ENCODE measurements at places on chromosomes 2 and 18.

- no peak for DNase-seq
Observed at GRCh38 chr18:24015639-24016631, 1.4 kb downstream of the TTC39C start.

DNA sequence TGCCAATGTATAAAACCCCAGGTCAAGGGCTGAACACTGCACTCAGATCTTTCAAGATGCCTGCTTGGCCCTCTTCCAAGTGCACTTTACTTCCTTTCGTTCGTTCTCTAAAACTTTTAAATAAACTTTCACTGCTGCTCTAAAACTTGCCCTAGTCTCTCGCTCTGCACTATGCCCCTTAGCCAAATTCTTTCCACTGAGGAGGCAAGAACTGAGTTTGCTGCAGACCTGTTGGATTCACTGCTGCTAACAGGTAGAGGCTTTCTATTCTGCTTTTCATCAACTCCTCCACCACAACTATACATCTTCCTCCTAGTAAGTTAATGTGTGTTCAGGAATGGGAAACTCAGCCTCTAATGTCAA, 467.9 kb downstream of the MBD2 start:
- DNase-seq, result no peak

GRCh38 chr2:163652751-163653150, 83.1 kb downstream of the FIGN start:
- DNase-seq, result no peak

GRCh38 chr2:73021371-73022010, 50.0 kb downstream of the SFXN5 start:
- no peak for DNase-seq
